ENCODE measurements at places on chromosomes 2 and 18. TPM values are rescaled to one million over a fixed set of nuclear protein-coding genes. Genes with fewer than 3 reads are reported as not detected.

MALT1 gene
- total RNA-seq = 10.2 TPM

RAD51AP2 gene
- total RNA-seq = not detected

GPR17 gene
- total RNA-seq = not detected

RNF152 gene
- total RNA-seq = 18.3 TPM

VWA3B gene
- 0.16 TPM for total RNA-seq

CRYGD gene
- not detected for total RNA-seq

GPR35 gene
- total RNA-seq = 0.52 TPM
